Stimulated activated CD4-positive, alpha-beta T cell treated with anti-CD3 and anti-CD28 coated beads, Interleukin-1b, Interleukin-23, amount 100 ng/mL, for 1 hour (primary cell): ENCODE measurements at places on chromosomes 16 and 17.

DNA sequence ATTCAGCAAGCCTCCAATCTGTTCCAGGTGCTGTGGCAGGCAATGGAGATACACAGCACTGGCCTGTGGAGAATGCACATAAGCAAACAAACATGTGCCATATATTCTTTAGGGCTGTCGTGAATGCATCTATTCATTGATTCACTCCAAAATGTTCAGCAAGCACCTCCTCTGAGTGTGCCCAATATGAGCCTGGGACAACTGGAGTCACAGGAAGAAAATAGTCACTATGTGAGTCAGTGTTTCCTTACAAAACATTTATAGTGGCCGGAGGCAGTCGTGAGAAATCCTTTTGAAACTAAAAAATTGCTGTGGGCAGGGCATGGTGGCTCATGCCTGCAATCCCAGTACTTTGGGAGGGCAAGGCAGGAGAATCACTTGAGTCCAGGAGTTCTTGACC lies 310.1 kb downstream of the CA10 start:
- DNase-seq, result no peak

- no peak for DNase-seq
Observed at GRCh38 chr16:28573738-28574718, 20.3 kb downstream of the SGF29 start.

DNA sequence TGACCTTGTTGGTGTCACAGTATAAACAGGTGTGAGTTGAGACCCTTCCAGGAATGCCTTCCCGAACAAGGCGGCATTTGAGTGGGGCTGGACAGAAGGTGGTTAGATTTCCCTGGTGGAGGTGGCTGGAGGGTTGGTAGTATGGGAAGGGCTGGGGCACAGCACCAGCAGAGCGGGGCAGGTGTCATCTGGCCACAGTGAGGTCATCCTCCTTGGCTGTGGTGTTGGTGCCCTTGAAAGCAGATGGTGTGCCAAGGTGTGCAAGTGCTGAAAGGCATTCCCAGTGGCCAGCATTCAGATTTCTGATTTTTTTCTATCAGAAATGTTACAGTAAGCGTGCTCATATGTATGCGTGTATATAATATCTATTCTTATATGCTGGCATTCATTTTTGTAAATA lies 126.6 kb downstream of the LAT start:
- no peak for DNase-seq

GRCh38 chr17:66580184-66580955 lies 254.5 kb upstream of the CACNG5 start:
- DNase-seq, result no peak

GRCh38 chr17:58329810-58330537 lies 1.4 kb upstream of the TSPOAP1 start:
- no peak for DNase-seq

GRCh38 chr17:73100363-73100762 lies 7.9 kb upstream of the SLC39A11 start:
- DNase-seq, result no peak

GRCh38 chr17:7573324-7574080 lies 5.9 kb upstream of the CD68 start:
- peak; percentile 84 for DNase-seq

DNA sequence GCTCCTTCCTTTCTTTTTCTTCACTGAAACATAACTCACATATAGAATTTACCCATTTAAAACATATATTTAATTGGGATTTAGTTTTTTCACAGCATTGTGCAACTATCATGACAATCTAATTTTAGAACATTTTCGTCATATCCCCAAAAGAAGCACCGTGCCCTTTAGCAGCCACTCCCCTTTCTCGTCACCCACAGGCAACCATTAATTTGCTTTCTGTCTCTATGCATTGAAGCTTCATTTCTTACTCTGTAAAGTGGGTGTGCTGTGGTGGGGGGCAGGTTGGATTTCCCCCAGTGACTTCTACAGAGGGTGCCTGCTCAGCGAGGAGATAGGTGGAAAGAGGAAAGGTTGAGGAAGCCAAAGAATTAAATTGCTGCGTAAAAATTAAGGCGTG lies 35.8 kb downstream of the MRC2 start:
- no peak for DNase-seq

- DNase-seq, result no peak
Observed at GRCh38 chr17:40921026-40921425, 16.4 kb downstream of the KRT23 start.

DNA sequence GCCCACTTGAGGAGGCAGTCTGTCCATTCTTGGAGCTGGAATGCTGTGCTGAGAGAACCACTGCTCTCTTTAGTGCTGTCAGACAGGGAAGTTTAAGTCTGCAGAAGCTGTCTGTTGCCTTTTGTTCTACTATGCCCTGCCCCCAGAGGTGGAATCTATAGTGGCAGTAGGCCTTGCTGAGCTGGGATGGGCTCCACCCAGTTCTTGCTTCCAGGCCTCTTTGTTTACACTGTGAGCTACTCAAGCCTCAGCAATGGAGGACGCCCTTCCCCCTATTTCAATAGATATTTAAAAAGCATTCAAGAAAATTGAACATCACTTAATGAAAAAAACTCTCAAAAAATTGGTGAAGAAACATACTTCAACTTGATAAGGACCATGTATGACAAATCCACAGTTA lies 313.5 kb downstream of the PHKB start:
- DNase-seq, result no peak

GRCh38 chr17:17789828-17790636 lies 46.8 kb downstream of the SREBF1 start:
- no peak for DNase-seq

GRCh38 chr17:17018021-17018441 lies 24.2 kb upstream of the MPRIP start:
- no peak for DNase-seq
